ENCODE measurements at places on chromosomes 3 and 15. TPM values are rescaled to one million over a fixed set of nuclear protein-coding genes. Genes with fewer than 3 reads are reported as not detected.

DNA sequence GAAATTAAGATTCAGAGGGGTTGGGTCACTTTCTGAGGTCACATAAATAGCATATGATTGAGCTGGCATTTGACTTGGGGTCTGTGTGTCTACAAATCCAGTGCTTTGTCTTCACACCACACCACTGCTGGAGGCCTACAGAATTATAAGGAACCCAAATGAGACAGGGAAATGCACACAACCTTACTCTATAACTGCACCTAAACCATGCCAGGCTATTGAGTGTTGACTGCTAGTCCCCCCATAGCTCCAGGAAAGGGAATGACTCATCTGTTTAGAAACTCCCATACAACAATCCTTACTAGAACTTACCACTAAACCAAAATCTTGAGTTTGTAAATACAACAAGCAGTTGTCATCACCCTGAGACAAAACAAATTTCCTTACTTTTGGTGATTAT is 16.9 kb upstream of the TSC22D2 start:
- DNase-seq, result no peak

DNA sequence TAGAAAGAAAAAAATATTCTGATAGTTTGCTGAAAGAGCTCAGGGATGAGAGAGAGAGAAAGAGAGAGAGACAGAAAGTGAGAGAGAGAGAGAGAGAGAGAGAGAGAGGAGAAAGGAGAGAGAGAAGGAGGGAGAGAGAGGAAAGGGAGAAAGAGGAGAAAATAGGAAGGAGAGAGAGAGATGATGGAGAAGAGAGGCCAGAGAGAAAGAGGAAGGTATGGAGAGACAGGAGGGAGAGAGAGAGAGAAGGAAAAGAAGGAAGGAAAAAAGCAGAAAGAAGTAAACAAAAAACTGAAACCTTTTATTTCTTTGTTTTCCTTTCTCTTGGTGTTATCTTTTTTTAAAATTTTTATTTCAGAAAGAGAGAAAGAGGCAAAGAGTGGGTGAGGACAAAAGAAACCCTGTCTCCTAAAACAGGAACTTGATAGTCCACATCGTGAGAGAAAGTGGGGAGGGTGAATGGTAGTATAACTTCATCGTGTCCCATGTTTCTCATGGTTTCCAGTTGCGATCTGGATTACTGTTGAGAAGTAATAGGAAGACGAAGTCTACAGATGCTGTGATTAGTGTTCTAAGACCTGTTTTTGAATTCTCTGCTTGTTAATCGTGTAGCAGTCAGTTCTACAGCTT is 279.7 kb downstream of the LPP start:
- DNase-seq, result no peak

- DNase-seq, result no peak
Measured at GRCh38 chr3:132803889-132804288, 81.7 kb upstream of the NPHP3 start.

DNA sequence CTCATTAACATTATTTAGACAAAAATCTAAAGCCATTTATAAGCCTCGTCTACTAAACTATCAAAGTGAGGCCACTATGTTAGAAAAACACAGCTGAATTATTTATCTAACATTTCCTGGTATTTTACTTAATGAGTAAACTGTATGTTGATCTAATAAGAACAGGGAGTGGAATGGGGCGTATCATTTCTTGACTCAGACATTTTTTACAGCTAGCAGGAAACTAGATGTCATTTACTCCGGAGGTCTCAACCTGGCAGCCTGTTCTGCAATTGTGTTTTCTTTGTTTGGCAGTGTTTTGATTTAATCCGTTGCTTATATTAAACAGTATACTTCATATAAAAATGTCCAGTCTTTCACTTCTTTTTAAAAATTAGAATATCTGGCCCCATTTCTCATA is 79.1 kb upstream of the ABI3BP start:
- no peak for DNase-seq

GRCh38 chr15:39281094-39281493 is 299.8 kb upstream of the THBS1 start:
- DNase-seq, result no peak

DNA sequence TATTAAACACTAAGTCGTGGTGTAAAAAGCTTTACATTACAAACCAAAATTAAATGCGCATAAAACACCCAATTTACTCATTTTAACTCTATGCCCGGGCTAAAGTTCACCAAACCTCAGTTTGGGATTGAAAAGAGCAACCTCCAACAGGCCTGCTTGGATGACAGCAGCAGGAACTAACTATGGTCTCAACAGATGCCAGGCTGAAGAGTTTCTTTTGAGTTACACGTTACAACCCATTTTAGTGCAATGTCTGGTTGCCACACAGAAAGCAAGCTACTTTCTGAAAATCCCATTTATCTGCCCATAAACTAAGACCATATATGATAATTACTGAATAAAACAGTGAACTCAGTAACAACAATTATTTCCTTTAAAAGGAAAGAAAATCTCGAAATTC is 2.2 kb downstream of the SATB1 start:
- DNase-seq, result no peak

DNA sequence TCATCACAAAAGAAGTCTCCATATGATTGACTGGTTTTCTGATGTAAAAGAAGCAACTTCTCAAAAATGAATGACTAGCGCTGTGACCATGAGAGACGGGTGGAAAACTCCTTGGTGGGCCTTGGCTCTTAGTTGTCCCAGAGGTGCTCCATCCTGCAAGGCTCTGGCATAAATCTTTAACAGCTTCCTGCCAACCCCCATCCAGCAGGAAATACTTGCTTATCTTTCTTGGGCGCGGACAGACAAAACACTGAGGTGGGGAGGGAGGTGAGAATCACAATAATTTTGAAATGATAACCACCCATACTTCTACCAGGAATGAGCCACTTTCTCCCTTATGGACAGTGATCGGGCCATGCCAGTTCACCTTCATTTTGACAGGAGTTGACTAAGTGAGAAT is 128.6 kb downstream of the STT3B start:
- no peak for DNase-seq

- no peak for DNase-seq
Measured at GRCh38 chr3:77549034-77549433, 509.1 kb downstream of the ROBO2 start.

- peak; percentile 48 for DNase-seq
Measured at GRCh38 chr3:75906555-75907112, 121.3 kb upstream of the ZNF717 start.

DNA sequence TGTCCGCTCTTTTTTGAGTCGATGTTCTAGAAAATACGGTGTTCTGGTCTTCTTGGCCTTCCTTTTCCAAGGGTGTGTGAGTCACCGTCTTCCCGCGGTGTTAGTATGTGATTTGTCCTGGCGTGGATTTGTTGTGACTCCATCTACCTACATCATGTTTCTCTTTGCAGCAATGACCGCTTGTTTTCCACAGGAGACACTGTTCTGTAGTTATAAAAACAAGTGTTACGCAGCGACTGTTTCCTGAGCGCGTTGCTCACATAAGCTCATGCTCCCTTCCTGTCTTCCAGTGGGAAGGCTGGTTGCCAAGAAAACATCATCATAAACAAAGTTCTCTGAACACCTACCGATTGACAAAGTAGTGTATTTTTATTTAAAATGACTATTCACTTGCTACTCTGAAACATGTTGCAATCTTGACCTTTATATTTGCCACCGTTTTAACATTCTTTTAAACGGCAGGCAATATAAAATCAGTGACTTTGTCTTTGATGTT is 19.0 kb downstream of the USP13 start:
- DNase-seq, result no peak

GRCh38 chr15:81189583-81190283 is 6.9 kb upstream of the IL16 start:
- no peak for DNase-seq

DNA sequence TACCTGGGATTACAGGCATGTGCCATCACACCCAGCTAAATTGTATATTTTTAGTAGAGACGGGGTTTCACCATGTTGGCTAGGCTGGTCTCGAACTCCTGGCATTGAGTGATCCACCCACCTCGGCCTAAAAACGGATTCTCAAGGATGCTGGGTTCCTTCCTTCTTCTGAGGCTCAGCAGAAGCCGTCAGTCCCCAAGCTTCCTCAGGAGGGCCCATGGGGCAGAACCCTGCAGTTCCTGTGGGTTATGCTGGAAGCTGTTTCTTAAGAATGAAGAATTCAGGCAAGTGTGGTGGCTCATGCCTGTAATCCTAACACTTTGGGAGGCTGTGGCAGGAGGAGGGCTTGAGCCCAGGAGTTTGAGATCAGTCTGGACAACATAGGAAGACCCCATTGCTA is 29.0 kb upstream of the ZNF710 start:
- DNase-seq, result no peak

DNA sequence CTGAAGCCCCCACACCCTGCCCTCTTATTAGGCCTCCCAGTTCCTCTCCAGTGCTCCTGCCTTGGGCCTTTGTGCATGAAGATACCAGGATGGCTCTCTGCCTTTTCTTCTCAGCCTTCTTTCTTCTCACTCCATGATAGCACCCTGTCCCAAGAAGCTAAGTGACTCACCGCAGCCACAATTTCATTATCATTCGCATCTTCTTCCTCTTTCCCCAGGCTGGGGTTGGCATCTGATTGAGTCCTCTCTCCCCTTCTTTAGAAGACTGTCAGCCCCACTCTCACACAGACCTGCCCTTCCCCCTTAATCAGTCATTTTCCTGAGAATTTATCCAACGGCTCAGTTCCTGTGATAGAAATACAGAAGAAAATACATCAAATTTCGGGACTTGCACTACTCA is 102.0 kb downstream of the STAC start:
- no peak for DNase-seq

DNA sequence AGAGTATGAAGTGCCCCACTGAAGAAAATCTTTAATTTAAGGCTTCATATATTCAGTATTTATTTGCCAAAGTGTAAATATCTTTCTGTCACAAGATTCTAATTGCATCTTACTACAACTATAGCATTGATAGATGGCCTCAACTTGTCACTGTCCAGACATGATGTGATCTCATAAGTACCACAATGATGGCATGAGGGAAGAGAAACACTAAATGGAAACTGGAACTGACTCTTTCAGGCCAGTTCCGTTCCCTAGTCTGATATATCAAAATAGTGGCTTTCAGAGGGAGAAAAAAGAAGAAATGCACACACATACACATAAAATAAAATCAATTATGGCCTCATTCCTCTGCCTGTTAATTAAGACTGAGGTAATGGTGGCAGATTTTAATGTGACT is 615.7 kb downstream of the TBL1XR1 start:
- no peak for DNase-seq

- no peak for DNase-seq
Measured at GRCh38 chr3:36697229-36698001, 66.9 kb downstream of the DCLK3 start.

GRCh38 chr3:125611908-125612307 is 16.6 kb upstream of the OSBPL11 start:
- no peak for DNase-seq

DNA sequence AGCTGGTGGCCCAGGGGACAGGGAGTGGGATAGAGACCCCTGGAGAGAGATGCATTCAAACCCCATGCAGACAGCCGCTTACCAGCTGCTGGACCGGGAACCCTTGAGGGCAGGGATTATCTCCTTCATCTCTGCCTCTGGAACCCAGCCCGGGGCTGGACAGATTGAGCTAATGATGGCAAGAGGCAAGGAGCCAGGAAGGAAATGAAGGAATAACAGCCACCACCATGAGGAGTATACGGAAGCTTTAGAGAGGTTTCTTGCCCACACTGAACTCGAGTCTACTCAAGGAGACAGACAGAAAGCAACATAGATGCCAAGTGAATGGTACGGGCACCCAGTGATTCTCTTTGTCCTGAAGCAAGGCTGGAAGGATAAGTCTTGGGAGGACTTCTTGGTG is 23.2 kb downstream of the HAPLN3 start:
- no peak for DNase-seq

- DNase-seq, result no peak
Measured at GRCh38 chr3:17755836-17756235, 13.4 kb upstream of the TBC1D5 start.

DNA sequence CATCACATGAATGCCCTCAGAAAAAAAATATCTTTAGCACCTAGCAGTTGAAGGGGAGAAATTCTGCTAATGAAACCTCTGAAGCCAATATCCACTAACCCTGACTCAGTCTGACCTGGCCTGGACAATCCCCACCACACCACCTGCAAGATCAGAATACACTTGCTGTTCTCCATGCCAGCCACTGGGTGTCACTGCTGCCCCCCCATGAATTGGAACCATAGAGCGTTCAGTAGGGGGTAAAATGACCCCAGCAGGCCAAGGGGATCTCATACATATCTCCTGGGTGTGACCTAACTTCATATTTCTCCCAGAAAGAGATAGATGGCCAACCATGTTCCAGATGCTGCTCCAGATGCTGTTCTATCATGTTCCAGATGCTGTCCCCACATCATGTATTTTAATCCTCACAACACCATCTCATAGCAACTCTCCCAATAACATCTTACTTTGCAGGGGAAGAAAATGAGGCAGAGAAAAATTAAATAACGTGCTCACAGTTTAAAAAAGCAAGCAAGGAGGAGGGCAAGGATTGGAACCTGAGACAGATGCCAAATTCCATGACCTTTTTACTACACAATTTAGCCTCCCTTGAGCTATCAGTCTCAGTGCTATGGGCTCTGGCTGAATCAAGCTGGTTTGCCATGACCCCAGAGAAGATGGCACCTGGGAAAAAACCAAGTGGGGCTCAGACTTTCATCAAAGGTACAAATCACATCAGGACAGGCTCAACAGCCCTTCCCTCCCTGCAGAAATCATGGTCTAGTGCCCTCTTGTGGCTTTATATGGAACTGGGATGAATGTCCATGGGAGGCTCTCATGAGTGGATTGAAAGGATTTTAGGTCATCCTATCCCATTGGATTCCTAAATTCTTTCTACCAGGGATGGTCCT is 12.4 kb downstream of the NTRK3 start:
- DNase-seq, result no peak

- DNase-seq, result peak; percentile 61
Measured at GRCh38 chr15:60326824-60327654, 70.7 kb downstream of the ANXA2 start.

- no peak for DNase-seq
Measured at GRCh38 chr3:8678751-8679150, 34.2 kb upstream of the SSUH2 start.

Gene APOD
- 36.5 TPM for polyA plus RNA-seq

Gene TRH
- not detected for polyA plus RNA-seq

Gene MOBP
- polyA plus RNA-seq, result 0.05 TPM

Gene CCDC51
- 16.5 TPM for polyA plus RNA-seq

Gene ZBTB38
- 23.5 TPM for polyA plus RNA-seq

Gene CHRFAM7A
- polyA plus RNA-seq, result 2.1 TPM

Gene AHSG
- polyA plus RNA-seq, result 0.45 TPM

Gene SMAD6
- 7.5 TPM for polyA plus RNA-seq

Gene STRC
- polyA plus RNA-seq, result 0.58 TPM

Gene DHFR2
- 4.4 TPM for polyA plus RNA-seq
